ENCODE measurements at places on chromosomes 6 and 20.

DNA sequence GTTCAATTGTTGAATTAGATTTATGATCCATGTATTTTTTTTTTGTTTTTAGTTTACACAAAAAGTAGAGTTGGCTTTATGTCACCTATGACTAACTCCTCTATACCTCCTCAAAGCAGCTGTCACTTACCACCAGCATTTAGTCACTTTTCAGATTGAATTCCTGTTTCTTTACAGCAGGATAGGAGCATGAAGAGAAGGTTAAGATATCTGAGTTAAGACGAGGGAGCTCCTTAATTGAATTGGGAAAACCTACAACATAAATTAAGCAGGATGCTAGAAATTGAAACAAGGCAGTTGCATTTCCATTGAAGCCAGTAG, 237.2 kb downstream of the FARS2 start:
- no peak for DNase-seq

DNA sequence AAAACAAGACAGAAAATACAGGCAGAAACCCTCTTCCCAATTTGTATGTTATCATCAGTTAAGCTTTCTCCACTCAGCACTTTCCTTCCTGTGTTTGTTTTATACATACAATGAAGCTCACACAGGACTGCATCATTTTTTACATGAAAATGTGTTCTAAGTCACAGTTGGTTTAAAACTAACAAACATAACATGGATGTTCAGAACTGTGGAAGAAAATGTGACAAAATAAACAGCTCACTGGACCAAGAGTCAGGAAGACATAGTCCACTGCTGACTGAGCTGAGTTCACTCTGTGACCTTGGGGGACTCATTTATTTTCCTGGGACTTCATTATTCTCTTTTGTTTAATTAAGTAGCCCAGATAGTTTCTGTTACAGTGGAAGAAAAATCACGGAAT, 331.5 kb downstream of the SYNE1 start:
- DNase-seq = no peak

DNA sequence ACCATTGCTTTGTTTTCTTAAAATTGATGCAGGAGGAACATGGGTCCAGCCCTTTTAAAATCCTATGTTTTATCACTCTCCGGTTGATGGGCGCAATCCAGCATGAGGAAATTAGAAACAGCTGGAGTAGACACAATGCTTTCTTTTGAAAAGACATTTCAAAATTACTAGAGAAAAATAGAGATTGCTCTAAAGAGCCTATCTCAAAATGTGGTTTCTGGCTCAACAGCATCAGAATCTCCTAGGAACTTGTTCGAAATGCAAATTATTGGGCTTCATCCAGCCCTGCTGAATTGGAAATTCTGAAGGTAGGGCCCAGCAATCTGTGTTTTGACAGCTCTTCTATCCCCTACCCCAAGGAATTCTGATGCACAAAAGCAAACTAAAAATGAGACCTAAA, 190.8 kb upstream of the BMP2 start:
- no peak for DNase-seq

DNA sequence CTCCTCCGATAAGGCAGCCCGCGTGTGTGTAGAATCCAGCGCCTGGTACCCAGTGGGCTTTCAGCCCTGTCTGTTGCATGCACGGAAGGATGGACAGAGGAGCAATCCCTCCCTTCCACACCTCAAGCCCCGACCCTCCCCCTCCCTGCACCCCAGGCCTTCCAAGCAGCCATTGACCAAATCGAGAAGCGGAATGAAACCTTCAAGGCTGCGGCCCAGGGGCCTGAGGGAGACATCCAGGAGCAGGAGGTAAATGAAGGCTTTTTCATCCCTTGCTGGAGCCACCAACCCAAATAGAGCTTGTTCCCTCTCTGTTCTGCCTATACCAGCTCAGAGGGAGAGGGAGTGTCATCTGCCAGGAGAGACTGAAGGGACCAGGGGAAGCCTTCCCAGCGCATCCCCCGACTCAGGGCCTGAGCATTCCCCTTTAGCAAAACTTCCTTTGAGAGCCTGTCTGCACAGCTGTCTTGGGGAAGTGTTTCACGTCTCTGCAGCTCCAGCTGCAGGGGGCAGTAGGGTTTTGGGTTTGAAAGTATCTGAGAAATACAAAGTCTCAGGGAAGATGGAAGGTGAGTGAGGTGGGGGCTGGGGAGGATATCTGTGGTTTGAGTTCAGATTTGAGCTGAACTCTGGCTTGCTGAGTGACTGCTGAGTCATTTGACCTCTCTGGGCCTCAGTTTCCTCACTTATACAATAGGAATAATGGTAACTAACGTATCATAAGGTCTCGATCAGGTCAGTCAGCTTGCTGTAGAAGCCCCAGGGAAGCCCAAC, 16.1 kb downstream of the FGD2 start:
- DNase-seq = no peak

GRCh38 chr6:32972353-32973143, 4.2 kb downstream of the BRD2 start:
- DNase-seq = no peak

GRCh38 chr6:157709555-157709954, 113.5 kb upstream of the SNX9 start:
- no peak for DNase-seq

DNA sequence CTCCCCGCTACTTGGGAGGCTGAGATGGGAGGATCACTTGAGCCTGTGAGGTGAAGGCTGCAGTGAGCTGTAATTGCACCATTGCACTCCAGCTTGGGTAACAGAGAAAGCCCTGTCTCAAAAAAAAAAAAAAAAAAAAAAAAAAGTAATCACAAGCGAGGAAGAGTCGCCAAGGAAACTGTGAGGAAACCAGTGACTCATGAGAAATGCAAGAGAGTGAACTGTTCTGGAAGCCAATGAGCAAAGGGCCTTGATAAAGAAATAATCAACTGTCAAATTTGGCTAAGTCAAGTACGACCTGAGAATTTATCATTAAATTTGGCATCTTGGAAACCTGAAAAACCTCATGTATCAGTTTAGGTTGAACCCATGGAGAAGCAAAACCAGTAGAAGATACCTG, 16.1 kb upstream of the LAMP5 start:
- no peak for DNase-seq

DNA sequence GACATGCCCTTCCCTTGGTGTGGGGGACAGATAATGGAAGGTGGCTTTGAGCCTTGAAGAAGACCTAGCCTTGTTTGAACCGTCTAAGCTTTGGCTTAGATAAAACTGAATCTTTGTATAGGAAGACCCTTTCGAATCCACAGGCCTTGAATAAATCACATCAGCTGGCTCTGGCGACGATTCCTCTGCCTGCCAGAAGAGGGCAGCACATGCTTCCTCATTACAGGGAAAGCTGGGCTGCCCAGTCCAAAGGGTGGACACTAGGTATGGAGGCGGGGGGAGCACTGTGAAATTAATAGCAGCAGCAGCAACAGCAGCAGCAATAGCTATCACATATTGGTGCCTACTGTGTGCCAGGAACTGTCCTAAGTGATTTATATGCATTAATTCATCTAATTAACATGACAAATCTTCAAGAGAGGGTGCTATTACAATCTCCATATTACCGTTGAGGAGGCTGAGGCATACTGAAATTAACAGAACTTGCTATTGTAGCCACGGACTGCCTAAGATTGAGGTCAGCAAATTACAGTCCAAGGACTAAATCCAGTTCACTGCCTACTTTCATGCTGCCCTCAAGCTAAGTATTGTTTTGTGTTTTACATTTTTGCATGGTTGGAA, 85.1 kb downstream of the CLIC5 start:
- no peak for DNase-seq

- DNase-seq = no peak
These were observed 8.9 kb upstream of the FBXO9 start for GRCh38 chr6:53056273-53056672.

All from GM12864 (cell line).